Hippocampal formation (tissue), 2 donors: ENCODE measurements at places on chromosomes 4 and X.

DNA sequence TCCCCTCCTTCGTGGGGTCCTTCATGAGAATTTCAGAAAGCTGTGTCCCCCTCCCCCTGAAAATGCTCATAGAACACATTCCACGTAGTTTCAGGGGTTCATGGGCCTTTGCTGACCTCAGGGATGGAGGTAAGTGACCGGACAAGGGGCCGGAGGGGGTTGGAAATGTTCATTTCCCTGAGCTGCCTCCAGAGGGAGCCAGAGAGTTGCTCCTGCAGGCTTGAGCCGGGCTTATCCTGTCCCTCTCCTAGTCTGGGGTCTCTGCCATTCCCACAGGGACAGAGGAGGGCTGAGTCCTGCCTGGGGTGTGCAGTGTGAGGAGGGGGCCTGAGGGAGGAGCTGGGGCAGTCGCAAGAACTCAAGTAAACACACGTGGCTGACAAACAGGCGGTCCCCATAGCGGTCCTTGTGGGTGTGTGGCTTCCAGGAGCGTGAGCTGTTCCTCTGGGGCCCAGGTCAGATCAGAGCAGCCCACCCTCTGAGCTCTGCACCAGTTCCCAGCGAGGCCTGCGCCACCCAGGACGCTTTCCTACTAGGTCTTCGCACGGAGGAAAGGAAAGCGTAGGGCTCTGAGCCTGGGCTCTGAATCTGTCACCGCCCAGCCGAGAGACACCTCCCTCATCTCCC, 62.5 kb downstream of the WFS1 start:
- DNase-seq: no peak

DNA sequence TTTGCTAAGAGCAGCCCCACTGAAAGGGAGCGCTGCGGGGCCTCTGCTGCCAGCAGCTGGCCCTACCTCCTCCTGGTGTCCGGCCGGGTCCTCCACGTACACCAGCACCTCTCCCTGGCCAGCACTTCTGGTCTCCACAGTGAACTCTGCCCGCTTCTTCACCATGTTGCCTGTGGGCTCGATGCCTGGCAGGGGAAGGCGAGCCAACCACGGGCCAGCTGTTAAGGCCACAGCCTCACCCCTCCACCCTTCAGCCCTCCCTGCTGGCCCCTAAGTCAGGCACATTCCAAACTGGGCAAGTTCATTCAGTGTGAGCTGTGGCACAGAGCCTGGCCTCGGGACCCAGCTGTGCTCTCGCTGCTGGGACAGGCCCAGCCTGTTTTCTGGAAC, 7.8 kb downstream of the FLNA start:
- peak; percentile 35 for DNase-seq

DNA sequence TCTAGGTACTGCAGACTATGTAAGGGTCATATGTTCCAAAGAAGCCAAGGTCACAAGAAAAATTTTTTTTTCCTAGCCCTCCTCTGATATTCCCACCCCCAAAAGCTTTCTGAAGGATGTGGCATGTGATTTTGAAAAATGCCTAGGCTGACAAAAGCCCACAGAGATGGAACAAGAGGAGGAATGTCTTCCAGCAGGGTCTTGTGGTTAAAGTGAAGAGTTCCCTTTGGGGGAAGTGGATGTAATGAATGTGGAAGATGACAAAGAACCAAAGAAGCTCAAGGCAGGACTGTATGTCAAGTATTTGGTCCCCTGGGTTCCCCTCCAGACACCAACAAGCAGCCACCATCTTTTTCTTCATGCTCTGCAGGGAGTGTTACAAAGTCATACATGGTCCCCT, 268.8 kb downstream of the BCOR start:
- DNase-seq: no peak

DNA sequence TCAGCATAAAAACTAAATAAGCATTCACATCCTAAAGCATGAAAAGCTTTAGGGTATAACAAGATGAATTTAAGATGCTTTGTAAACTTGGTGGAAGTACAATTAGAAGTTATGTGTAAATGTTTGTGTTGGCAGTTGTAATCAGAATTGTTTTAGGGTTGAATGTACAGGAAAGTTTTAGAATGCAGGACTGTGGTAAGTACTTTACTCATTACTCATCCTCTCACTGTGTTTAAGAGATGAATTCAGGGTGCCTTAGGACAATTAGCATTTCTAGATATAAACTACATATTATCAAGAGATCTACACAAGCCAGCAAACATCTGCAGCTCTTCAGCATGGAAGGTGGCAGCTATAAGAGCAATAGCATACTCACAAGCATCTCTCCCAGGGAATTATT, 77.5 kb upstream of the ELOVL6 start:
- no peak for DNase-seq

GRCh38 chrX:150028692-150029091, 90.4 kb upstream of the EOLA2 start:
- no peak for DNase-seq
